Left ventricle myocardium inferior (tissue), 1 donor: ENCODE measurements at places on chromosomes 12 and 14. TPM values are rescaled to one million over a fixed set of nuclear protein-coding genes. Genes with fewer than 3 reads are reported as not detected.

DNA sequence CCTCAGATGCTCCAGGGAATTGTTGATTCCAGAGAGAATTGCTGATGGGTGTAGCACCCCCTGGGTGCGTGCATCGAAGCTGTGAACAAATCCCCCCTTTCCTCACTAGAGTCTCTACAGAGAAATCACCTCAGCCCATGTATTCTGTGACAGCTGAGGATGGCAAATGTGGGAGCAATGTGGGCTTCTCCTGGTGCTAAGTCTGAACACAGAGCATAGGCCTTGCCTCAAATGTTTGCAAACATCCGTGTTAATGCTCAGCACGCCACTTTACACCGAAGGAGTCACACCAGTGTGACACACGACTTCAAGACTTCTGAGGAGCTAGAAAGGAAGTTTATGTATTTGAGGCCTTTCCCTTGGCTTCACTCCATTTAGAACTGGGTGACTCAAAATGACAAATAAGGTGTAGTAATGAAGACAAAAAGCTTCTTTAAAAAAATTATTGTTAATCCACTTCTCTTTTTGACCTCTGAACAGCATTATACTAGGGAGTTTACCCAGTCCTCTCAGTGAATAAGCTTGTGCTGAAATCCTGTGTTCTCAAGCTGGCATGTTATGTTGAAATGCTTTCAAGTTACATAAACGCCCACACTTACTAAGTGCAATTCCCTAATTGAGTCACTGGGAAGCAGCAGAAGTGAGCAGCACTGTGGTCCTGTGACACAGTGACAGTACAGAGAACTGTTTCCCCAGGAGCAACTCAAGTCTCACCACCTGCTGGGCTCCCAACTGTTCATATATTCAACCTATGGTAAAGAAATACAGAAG is 92.9 kb downstream of the FAR2 start:
- no peak for DNase-seq

- DNase-seq = no peak
Observed at GRCh38 chr14:68137704-68138619, 318.4 kb downstream of the RAD51B start.

GRCh38 chr14:104076743-104077142 is 8.8 kb upstream of the ASPG start:
- DNase-seq = no peak

GRCh38 chr14:65943916-65944410 is 531.4 kb downstream of the FUT8 start:
- DNase-seq = no peak

DNA sequence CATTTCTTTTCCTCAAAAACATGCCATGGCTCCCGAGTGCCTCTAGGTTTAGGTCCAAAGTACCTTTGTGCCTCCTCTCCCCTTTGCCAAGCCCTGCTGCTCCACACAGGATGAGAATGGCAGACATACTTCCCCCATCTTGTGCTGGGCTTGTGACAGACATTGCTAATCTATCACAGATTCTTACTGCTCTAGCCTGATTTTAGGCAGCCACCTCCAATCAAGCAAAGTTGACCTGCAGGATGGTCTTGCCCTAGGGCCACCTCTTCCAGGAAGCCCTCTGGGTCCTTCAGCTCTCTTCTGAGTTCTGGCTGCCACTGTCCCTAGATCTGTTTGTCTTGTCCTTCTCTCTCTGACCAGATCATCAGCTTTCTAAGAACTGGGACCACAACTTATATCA is 20.5 kb downstream of the FOXN4 start:
- no peak for DNase-seq

The LRP6 gene
- 18.7 TPM for total RNA-seq

The A2ML1 gene
- total RNA-seq = not detected

GRCh38 chr14:72830786-72831594 is 62.9 kb downstream of the DPF3 start:
- no peak for DNase-seq

- DNase-seq = no peak
Observed at GRCh38 chr12:42270596-42270995, 32.5 kb upstream of the YAF2 start.

DNA sequence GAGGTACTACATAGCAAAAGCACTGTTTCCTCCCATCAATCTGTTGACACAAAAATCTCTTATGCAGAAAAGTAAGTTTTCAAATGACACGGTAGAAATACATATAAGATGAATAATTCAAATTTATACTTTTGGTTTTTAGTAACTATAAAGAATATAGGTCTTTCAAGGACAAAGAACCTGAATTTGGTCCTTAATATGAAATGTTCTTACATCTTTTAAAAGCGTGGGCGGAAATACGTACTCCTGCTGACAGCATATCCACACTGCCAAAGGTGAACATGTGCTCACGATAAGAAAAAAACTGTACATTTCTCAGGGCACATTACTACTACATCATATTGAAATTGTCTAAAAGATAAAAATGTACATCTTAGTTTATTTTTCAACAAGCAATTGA is 127.6 kb downstream of the FOXN3 start:
- DNase-seq = no peak

The DPY19L2 gene
- total RNA-seq = 52.1 TPM

The PIK3C2G gene
- total RNA-seq = not detected

The DEPDC4 gene
- 0.47 TPM for total RNA-seq

GRCh38 chr12:69239922-69240630 is 707 bp downstream of the CPSF6 start:
- peak; percentile 43 for DNase-seq

The DHRS1 gene
- 6.9 TPM for total RNA-seq

The KLHDC1 gene
- total RNA-seq = 10.0 TPM

GRCh38 chr12:75706786-75707605 is 195.6 kb upstream of the KRR1 start:
- DNase-seq = no peak

The P2RX2 gene
- total RNA-seq = not detected

DNA sequence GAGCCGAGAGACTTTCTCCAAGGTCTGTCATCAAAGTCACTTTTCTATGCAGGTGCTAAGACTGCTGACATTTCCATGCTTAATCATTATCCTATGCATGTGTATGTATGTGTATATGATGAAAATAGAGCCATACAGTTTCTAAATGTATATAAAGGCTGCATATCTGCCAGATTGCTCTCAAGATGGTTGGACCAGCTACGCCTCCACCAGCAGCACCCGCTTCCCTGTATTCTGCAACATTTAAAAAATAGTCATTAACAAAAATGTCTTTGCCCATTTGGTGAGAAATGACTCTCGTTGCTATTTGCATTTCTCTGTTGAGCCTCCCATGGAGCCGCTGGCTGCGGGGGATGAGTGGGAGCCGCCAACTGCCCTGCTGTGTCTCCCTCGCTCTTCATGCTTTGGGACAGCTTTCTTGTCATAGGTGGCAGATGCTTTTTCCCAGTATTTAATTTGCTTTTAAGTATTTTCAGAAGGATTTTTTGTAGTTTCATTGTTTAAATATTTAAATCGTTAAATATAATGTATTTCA is 54.7 kb downstream of the DYNC1H1 start:
- DNase-seq = no peak

The LMO3 gene
- 1.5 TPM for total RNA-seq

DNA sequence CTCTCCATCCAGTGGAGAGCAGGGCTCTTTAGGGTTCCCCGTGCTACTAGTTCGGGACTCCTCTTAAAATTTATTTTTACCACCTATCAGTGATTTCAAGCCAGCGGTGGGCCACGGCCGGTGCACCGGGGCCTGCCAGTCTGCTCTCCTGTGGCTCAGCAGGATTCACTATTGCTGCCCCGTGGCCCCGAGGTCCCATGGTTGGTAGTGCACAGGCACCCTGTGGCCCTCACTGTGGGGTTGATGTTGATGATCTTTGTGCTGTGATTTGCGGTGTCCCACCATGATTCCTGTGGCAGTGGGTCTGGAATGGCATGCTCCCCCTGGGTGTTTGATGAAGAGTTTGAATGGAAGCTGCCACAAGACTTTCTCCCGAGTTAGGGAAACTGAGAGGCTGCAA is 12.6 kb upstream of the MEG3 start:
- DNase-seq = no peak

- DNase-seq = no peak
Observed at GRCh38 chr14:100045642-100046344, 19.4 kb upstream of the EVL start.

DNA sequence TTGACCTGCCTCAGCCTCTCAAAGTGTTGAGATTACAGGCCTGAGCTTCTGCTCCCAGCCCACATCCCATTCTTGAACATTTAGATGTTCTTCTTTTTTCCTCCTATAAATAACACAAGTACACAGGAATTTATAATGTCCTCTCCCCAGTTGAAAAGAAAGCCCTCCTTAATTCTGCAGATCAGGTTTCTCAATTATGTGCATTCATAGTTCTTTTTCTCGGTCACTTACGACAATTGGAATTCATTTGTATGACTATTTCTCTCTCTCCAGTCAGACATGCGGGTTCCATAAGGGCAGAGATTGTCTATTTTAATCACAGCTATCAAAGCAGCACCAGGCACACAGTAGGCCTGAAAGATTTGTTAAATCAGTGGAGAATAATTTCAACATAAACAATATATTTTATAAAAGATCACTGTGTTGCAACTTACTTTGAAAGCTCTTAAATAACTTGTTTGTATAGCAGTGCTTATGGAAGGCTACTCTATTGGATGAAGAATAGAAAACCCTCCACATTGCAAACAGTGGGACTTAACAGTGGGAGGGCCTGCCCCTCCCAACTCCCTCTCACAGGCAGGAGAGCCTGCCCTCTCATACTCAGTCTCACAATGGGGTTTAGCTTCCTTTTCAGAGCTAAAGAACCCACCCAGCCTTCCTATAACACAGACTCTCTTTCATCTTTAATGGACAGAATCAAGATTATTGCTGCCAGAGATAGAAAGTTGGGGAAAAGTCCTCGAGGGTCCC is 84.1 kb upstream of the TRAF3 start:
- DNase-seq = no peak

The KRT6C gene
- total RNA-seq = not detected

DNA sequence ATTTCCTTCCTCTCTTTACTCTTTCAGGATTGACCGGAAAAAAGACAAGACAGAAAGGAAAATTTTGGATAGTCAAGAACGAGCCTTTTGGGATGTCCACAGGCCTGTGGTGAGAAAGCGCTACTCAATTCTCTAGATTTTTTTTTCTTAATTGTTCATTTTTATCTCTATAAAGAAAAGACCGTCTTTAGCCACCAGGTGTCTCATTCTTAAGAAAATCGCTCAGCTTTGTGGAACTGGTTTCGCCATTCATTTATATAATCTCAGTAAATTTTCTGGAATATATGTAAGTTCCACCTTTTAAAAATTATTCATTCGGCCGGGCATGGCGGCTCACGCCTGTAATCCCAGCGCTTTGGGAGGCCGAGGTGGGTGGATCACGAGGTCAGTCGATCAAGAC is 421.1 kb downstream of the DPF3 start:
- DNase-seq = no peak

DNA sequence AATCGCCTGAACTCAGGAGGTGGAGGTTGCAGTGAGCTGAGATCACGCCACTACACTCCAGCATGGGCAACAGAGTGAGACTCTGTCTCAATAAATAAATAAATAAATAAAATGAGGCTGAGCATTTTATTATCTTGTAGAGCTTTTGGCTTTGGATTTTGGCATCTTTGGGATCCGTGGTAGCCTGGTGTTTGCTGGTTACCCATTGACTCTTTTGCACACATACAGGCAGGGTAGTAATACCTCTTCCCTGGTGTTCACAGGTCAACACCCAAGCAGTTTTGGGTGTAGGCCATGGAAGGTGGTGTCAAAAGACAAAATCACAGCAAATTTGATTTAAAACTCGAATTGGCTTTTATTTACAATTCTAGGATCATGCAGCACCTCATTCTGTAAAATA is 27.8 kb downstream of the ACACB start:
- no peak for DNase-seq

DNA sequence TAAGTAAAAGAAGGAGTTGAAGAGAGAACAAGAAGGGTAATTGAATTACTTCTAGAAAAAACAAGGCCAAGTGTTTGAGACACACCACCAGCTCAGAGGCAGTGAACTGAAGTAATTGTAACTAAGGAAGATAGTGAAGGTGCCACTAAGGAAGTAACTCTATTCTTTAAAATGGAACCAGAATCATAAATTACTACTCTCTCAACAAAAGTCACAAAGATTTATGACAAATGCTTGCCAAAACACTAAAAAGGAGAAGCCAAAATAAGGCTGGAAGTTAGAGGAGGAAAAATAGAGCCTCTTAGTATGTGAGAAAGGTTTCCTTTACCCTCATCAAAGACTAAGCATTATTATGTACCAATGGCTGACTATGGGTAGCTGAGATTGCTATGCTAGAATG is 208.5 kb downstream of the MDGA2 start:
- DNase-seq = no peak

The STAC3 gene
- 0.69 TPM for total RNA-seq

- DNase-seq = no peak
Observed at GRCh38 chr12:16094437-16094836, 183.0 kb downstream of the SLC15A5 start.

- DNase-seq = no peak
Observed at GRCh38 chr14:64971491-64971942, 619 bp downstream of the RAB15 start.

DNA sequence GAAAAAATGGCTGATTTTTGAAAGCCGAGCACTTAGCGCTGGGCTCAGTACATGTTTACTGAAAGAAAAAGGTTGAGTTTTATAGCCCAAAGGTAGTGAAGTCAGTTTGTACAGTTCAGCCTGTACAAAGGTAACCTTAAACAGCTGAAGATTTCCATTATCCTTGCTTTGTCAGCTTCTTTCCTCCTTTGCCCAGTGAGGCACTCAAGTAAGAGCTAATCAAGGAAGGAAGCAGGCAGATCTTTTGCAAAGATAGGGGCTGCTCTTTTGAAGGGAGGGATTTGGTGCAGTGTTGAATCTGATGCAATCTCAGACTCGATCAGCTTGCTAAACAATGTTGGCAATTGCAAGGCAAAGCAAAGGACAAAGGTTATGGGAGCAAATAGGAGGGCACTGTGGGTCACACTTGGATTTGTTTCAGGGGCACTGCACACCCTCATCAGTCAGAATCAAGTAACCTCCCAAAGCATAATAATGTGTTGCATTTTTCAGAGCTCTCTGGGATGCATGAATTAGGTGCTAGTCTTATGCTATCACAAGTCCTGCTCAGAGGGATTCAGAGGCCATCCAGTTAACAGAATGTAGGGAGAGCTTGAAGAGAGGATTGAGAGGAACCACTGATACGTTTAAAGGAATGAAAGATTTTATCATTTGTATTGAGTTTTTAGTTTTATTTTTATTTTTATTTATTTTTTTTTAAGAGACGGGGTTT is 44.4 kb downstream of the ANO6 start:
- DNase-seq = no peak

DNA sequence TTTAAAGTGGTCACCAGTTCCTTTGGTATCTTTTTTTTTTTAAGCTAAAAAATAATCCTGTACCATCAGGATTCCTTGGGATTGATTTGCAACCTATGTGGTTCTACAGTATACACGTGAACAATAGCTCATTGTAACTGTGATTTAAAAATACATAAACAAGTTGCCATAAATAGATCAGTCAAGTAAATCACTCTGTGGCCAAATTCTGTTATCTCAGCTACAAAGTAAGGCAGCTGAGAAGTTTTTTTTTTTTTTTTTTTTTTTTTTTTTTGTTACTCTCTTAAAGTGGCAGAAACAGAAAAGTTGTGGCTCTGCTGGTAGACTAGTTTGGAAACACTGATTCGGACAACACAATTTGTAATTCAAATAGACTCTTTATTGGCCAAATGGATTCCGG is 104.5 kb downstream of the PRICKLE1 start:
- DNase-seq = no peak

- DNase-seq = no peak
Observed at GRCh38 chr14:24713404-24713803, 79.4 kb upstream of the GZMB start.
